ENCODE measurements at places on chromosomes 11 and 22. TPM values are rescaled to one million over a fixed set of nuclear protein-coding genes. Genes with fewer than 3 reads are reported as not detected.

Gene FGF3
- total RNA-seq = not detected

Gene CSNK2A3
- total RNA-seq = 2.0 TPM

- no peak for DNase-seq
Measured at GRCh38 chr11:27095887-27096286, 55.3 kb downstream of the BBOX1 start.

- DNase-seq = no peak
Measured at GRCh38 chr11:130180896-130181294, 21.3 kb downstream of the ST14 start.

GRCh38 chr22:43205261-43205691, 18.3 kb upstream of the TTLL12 start:
- no peak for DNase-seq

DNA sequence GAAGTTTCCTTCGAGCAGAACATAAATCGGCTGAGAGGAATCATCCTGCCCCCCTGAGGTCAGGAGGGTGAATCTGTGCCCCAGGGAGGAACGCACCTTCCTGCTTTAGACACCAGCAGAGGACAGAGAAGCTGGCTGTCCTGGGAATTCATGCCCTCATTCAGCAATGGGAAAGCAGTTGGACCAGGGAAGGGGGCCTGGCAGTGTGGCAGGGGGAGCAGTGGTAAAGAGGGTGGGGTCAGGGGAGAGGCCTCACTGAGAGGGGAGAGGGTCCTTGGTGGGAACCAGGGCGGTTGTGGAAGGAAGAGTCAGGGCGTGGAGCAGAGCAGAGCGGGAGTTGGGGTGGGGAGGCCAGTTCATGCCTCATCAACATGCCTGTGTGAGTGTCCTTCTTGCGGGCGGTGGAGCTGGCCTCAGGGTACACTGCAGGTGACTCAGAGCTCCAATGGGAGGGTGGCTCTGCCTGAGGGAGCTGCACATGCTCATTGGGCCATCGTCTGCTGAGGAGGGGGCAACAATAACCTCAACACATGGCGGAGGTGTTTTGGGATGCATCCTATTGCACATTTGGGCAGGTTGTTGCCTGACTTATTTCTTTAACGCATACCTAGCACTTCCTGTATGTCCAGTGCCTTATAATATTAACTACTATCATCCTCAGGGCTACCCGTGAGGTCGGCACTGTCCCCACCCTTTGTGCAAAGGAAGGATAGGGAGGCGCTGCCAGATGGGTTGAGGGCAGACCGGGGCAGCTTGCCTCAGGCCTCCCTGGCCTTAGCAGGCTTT, 23.2 kb downstream of the MED15 start:
- no peak for DNase-seq

- DNase-seq = peak; percentile 65
Measured at GRCh38 chr11:124586238-124586860, 16.6 kb downstream of the OR8A1 start.

Measured in Peyer's patch (tissue), 4 donors.